ENCODE measurements at places on chromosomes 11 and 22.

- no peak for DNase-seq
Measured at GRCh38 chr22:37991731-37992442, 7.5 kb upstream of the SOX10 start.

- no peak for DNase-seq
Measured at GRCh38 chr11:23423104-23423503, 562.8 kb upstream of the CCDC179 start.

GRCh38 chr11:70104961-70105360 lies 26.8 kb downstream of the ANO1 start:
- DNase-seq: no peak

DNA sequence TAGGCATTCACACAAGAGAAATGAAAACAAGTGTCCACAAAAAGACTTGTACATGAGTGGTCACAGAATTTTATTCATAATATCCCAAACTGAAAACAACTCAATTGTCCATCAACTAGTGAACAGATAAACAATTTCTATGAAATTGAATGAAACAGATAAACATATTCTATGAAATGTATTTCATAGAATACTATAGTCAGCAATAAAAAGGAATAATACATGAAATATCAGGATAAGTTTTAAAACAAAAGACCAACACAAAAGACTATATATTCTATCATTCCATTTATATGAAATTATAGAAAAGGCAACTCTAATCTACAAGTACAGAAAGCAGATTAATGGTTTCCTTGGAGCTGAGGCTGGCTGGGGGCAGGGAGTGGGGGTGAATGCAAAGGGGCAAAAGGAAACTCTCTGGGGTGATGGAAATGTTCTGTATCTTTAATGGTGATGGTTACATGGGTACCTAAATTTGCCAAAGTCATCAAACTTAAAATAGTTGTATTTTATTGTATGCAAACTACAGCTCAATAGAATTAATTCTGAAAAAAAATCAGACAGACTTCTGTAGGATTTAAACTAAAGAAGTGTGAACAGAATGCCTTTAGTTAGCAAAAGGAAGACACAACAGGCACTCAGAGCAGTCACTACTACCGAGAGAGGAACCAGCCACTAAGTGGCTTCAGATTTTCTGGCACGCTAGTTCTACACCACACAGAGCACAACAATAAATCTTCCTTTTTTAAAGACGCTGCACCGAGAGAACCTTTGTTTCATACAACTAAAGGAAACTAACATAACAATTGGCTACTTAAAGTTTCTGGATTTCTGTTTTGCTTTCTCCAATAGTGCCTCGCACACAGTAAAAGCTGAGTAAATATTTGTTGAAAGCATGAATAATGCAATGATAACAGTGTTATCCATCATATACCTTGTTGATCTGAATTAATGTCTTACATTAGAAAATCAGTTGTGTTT lies 15.4 kb downstream of the CCDC34 start:
- no peak for DNase-seq

DNA sequence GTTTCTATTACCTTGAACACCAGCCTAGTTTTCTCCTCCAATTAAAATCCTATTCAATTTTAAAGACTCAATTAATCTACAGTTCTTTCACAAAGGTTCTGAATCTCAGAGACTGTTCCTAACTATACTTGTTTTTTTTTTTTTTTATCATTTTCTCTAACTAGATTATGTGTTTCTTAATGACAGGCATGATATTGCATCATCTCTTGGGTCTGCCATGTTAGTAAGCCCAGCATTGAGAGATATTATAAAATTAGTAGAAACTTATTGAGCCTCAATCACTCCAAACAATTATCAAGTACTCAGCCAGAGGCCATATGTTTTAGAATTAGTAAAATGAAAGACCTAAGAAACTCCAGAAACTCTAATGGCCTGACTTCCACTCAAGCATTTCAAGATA lies 28.1 kb upstream of the SLC5A12 start:
- no peak for DNase-seq

GRCh38 chr11:15901054-15901453 lies 455.3 kb downstream of the SOX6 start:
- DNase-seq: no peak

- no peak for DNase-seq
Measured at GRCh38 chr11:18754308-18754707, 28.3 kb upstream of the IGSF22 start.

- no peak for DNase-seq
Measured at GRCh38 chr11:120610111-120610510, 98.6 kb downstream of the GRIK4 start.

GRCh38 chr11:45050111-45050510 lies 96.3 kb upstream of the PRDM11 start:
- DNase-seq: no peak

GRCh38 chr11:119237515-119237914 lies 31.4 kb downstream of the CBL start:
- DNase-seq: no peak

DNA sequence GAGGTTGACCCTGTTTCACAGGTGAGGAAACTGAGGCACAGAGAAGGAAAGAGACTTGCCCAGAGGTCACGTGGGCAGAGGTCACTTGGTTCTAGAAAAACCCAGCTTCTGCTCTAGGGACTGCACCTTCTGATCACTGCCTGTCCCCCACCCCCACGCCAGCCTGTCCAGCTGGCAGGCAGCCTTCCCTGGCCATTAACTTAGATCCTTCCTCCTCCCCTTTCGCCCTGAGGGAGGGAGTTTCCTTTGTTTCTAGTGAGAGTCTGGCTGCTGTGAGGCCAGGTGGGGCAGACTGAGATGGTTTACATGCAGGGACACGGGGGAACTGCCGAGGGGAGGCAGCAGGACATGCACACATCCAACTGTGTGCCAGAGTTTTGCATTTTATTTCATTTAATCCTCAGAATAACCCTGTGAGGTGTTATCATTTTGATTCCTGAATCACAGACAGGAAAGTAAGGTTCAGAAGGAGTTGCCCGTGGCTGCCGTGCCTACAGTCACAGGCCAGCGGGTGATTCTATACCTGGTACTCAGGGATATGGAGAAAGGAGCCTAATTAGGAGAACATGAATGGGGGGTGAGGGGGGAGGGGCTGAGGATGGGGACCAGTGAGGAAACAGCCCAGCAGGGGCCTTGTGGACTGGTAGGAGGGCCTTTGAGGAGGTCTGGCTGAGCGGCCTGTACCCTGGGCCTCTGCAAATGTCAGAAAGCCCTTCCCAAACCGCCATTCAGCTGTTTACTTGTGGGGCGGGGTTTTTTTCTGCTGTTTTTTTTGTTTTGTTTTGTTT lies 3.4 kb downstream of the FAM83F start:
- no peak for DNase-seq

DNA sequence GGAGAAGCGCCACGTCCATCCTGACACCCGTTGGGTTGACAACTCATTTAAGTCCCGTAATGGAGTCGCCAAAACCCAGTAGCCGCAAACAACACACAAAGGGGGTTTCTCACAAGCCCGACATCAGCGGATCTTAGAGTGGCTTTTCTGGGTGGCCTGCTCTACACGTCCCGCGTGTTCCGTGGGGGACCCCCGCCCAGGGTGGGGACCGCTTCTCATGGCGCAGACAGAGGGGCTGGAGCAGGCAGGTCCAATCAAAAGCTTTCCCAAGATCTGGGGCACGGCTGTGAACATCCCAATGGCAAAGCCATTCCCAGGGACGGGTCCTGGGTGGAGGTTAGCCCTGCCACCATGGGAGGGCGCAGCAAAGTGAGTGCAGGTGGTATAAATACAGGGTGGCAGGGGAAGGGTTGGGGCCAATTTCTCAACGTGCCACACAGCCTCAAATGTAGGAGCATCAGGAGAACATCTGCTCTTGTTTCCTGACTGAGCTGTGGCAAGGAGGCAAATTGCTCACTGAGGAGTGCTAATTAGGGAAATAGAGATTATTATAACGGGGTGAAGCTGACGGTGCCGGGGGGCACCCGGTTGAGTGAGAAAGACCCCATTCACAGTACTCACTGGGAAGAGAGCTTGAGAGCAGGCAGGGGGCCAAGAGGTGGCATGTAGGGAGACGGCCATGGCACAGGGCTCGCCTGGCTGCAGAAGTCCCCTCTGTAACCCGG lies 1447.2 kb downstream of the TBC1D22A start:
- DNase-seq: no peak

DNA sequence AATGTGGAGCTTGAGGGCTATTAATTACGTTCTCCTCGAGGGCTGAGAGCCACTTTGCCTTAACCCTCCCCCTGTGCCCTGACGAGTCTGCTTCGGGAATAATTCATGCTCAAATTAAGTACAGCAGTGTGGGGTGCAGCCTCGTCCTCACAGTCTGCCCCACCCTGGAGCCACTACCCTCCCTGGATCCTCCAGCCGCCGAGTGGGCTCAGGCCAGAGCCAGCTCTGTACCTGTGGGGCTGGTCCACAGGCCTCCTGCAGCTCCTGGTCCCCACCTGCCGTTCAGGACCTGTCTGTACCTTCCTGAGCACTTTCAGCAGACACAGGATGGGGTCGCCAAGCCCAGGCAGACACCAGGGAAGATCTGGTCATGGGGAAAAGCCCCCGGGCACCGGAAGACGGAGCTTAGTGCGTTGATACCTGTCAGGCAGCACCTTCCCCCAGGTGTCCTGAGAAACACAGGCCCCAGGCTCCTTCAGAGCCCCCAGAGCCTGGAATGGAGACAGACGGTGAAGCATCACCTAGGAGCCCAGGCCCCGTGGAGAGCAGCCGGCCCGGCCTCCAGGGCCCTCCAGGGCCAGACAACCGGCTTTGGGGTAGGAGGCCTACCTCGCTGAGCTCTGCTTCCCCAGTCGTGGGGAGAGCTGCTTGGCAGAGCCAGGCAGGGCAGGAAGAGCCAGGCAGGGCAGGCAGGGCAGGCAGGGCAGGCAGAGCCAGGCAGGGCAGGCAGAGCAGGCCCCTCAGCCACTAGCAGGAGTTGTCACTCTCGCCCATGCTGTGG lies 9.7 kb downstream of the TSPAN32 start:
- no peak for DNase-seq

DNA sequence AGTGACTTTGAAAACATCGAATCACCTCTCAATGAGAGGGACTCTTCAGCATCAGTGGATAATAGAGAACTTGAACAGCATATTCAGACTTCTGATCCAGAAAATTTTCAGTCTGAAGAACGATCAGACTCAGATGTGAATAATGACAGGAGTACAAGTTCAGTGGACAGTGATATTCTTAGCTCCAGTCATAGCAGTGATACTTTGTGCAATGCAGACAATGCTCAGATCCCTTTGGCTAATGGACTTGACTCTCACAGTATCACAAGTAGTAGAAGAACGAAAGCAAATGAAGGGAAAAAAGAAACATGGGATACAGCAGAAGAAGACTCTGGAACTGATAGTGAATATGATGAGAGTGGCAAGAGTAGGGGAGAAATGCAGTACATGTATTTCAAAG lies 65.8 kb downstream of the DKK3 start:
- no peak for DNase-seq

GRCh38 chr11:33778675-33779074 lies 4.4 kb upstream of the FBXO3 start:
- DNase-seq: no peak

DNA sequence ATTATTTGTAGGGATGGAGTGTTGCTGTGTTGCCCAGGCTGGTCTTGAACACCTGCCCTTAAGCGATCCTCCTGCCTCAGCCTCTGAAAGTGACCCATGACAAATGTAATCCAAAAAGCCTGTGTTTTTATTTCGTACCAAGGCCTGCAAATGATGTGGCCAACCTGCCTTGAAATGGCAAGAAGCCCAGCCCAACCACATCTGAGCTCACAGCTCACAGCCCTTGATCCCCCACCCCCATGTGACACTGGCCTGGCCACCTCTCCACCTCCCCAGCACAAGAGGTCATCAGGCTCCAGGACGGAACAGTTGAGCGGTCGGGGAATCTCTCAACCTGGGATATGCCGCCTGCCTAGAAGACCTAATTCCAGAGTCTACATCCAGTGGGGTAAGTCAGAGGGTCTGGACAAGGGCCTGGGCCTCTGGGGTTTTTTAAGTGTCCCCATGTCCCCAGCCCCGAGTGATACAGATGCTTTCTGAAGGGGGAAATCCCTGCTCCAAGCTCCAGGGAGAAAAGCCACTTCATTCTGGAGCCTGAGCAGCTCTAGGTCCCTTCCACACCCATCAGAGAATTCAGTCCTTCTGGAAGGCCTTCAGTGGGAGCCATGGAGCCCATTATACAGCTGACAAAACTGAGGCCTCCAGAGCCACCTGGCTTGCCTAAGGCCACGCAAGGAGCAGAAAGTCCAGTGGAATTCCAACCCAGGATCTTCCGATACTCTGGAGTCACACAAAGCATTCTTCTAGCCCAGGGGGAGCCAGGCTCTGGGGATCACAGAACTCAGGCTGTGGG lies 70.7 kb downstream of the MN1 start:
- DNase-seq: no peak

- DNase-seq: no peak
Measured at GRCh38 chr22:22930222-22930497, 42.5 kb downstream of the IGLL5 start.

DNA sequence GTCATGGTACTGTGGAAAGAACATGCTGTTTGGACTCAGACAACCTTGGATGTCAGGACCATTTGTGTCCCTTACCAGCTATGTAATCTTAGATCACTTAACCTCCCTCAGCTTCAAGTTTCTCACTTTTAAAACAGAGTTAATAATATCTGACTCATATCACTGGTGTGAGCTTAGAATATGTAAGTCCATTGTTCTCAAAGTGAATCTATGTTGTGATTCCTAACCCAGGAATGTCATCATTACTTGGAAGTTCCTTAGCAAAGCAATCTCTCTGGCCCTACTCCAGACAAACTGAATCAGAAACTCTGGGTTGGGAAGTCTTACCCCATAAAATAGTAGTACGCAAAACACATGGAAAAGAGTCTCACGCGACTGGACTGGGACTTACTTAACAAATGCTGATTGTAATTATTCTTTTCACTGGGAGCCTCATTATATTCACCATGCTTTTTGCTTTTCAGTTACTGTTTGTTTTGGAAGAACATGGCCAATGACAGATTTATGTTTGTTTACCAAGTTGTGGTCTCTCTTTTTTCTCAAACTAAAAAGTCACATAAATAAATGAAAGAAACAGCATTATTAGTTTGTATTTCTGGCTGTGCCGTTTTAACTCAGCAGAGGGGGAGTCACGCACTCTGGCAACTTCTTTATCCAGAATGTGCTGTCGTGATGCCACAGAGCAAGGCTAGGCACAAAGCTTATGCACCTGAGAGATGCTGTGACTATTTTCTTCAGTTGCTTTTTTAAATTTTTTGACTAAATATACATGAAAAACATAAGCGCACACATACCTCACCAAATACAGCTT lies 217.7 kb upstream of the CTSC start:
- no peak for DNase-seq

DNA sequence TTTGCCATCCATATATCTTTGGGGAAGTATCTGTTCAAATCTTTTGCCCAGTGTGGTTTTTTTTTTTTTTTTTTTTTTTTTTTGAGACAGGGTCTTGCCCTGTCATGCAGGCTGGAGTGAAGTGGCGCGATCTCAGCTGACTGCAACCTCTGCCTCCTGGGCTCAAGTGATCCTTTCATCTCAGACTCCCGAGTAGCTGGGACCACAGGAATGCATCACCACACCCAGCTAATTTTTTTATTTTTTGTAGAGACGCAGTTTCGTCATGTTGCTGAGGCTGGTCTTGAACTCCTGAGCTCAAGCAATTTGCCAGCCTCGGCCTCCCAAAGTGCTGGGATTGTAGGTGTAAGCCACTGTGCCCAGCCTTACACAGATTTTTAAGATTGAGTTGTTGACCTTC lies 4.8 kb upstream of the FAM118A start:
- DNase-seq: no peak

GRCh38 chr11:86695373-86695772 lies 23.0 kb upstream of the ME3 start:
- DNase-seq: no peak

- no peak for DNase-seq
Measured at GRCh38 chr11:9090488-9091043, 833 bp downstream of the SCUBE2 start.

Measured in activated CD8-positive, alpha-beta memory T cell treated with anti-CD3 and anti-CD28 coated beads for 1 hour (primary cell).